ENCODE measurements at places on chromosomes 7 and 10.

DNA sequence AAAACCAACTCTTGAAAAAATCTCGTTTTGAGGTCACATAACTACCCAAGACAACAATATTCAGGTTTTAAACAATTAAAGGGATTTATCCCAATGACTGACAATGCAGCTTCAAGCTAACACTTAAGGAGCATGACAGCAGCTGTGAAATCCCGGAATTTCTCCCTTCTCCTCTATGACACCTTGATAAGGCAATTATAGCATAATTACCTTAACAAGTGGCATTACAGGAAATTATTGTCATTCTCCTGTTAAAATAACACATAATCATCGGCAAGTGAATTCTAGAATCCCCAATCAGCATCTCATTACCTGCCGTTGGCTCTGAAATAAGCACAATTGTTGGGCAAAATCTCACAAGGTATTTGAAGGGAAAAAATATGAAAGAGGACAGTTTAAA, 417.0 kb upstream of the PFKP start:
- DNase-seq: no peak

DNA sequence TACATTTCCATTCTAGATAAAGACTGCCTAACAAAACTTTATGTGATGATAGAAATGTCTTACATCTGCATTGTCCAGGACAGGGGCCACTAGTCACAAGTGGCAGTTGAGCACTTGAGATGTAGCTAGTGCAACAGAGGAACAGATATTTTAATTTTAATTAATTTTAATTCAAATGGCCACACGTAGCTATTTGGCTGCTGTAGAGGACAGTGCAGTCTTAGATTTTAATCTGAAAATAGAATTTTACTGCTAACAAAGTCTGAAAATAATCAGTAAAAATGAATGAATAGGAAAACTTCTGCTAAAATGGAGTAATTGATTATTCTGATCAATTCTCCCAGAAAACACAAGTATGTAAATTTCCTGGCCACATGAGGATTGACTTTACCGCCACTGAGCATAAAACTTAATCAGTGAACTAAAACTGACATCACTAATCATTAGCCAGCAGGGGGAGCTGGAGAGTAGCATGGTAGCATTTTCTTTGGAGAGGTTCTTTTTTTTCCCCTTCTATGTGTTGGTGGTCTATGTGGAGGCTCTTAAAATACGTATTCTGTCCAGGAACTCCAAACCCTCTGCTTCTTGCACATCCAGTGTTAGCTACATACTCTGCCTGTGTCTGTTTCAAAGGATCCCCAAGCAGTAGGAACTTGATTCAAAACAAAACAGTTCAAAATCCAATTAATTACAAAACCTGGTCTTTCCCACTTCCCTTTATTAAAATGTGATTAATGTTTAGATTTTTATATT, 52.1 kb downstream of the TSPAN12 start:
- peak; percentile 43 for DNase-seq

DNA sequence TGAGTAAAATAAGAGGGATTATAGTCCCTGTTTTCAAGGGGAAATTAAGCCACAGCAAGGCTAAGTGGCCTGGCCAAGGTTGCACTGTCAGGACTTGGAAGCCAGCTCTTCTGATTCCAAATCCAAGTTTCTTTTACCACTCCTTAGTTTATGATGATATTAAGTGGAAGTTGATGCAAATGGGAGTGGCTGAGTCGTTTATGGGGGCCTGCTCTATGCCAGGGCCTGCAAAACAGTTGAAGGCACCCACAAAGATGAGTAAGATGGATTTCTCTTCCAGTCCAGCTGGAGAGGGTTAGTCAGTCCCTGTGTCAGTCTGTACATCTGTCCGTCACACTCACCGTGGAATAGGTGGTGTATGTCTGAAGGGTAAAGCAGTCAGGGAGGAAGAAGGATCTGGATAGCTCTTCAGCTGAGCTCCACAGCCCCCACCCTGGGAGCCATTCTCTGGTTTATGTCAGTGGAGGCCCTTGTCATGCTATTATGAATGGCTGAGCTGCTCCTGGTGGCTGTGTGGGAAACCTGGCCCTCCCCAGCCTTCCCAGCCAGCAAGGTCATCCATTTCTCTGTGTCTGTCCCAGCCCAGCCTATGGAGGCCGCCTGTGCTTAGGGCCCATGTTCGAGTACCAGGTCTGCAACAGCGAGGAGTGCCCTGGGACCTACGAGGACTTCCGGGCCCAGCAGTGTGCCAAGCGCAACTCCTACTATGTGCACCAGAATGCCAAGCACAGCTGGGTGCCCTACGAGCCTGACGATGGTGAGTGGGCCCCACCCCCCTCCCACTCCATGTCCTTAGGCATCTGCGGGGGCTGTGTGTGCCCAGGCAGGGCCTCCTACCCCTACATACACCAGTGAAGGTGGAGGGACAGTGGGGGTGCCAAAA, 44.5 kb downstream of the TBATA start:
- no peak for DNase-seq

DNA sequence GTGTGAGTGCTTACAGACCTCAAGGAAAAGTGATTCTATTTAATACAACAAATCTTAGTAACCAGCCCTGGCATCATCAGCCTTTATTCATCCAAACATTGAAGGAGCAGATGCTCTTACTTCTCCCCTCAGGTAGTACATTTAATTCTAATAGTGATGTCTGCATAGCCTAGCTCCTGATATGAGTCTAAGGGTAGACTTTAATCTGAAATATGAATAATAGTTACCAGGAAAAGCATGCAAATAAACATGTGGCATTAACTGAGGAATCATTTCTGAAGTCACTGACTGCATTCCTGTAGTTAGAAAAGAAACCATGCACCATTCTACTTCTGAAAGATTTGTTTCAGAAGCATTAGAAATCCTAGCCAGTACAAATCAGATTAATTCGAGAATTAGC, 25.7 kb upstream of the LMBR1 start:
- DNase-seq: no peak

- no peak for DNase-seq
Observed at GRCh38 chr7:96921771-96922170, 83.6 kb upstream of the DLX6 start.

- no peak for DNase-seq
Observed at GRCh38 chr7:117274951-117275350, 47.9 kb downstream of the WNT2 start.

DNA sequence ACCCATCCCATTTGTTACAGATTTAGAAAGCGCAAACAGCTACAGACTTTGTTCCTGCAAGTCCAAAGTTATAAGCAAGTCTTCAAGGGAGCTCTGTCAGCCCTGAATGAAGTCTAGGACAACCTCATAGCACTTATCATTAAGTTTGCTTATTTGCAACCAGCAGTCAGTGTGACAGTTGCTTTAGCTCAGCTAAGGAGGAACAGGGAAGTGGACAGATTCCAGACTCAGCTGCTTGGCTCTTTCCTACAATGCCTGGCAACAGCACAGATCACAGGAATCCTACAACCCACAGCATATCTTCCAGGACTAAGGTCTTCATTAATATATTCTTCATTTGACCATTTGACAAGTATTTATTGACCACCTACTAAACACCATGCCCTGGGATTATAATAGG, 17.4 kb upstream of the KIF5B start:
- no peak for DNase-seq
